ENCODE measurements at places on chromosomes 2 and 18. TPM values are rescaled to one million over a fixed set of nuclear protein-coding genes. Genes with fewer than 3 reads are reported as not detected.

GRCh38 chr2:7785700-7786099 is 868.5 kb downstream of the RNF144A start:
- no peaks in the 10 kb centered on the region for H3K36me3 ChIP-seq
- no peak overlapping the region for H3K27ac ChIP-seq
- H3K27me3 ChIP-seq = no peaks in the 10 kb centered on the region
- H3K4me1 ChIP-seq = no peaks in the 10 kb centered on the region
- H3K4me3 ChIP-seq = no peak overlapping the region
- no peak for DNase-seq

GRCh38 chr2:215693193-215693998 is 257.5 kb upstream of the FN1 start:
- no peak overlapping the region for H3K4me3 ChIP-seq
- no peaks in the 10 kb centered on the region for H3K36me3 ChIP-seq
- H3K27me3 ChIP-seq = no peaks in the 10 kb centered on the region
- H3K27ac ChIP-seq = peak overlapping the region; percentile 94

GRCh38 chr2:152042636-152043615 is 55.9 kb downstream of the CACNB4 start:
- no peak overlapping the region for H3K4me3 ChIP-seq
- no peak for DNase-seq
- H3K27me3 ChIP-seq = peaks cover 17% of the 10 kb centered on the region
- no peak overlapping the region for H3K27ac ChIP-seq

DNA sequence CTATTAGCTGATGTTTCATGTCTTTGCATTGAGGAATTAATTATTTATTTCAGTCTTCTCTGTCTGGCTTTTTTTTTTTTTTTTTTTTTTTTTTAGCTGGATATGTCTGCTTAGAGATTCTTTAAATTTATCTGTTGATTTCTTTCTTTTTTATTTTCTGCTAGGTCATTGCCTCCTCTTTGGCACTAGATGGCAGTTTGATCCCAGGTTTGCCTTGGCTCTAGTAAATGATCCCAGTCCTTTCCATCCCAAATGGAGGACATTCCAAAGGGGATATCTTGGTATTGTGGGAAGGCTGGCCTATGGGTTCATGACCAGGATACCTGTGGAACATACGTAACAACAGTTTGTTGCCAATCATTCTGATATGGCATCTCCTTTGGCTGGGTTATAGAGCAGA is 339.5 kb upstream of the GCFC2 start:
- no peaks in the 10 kb centered on the region for H3K36me3 ChIP-seq
- H3K27ac ChIP-seq = no peak overlapping the region
- no peak for DNase-seq
- no peaks in the 10 kb centered on the region for H3K27me3 ChIP-seq

GRCh38 chr18:54116541-54117257 is 107.8 kb downstream of the MBD2 start:
- no peaks in the 10 kb centered on the region for H3K36me3 ChIP-seq
- DNase-seq = no peak
- H3K27me3 ChIP-seq = no peaks in the 10 kb centered on the region
- no peaks in the 10 kb centered on the region for H3K4me1 ChIP-seq

DNA sequence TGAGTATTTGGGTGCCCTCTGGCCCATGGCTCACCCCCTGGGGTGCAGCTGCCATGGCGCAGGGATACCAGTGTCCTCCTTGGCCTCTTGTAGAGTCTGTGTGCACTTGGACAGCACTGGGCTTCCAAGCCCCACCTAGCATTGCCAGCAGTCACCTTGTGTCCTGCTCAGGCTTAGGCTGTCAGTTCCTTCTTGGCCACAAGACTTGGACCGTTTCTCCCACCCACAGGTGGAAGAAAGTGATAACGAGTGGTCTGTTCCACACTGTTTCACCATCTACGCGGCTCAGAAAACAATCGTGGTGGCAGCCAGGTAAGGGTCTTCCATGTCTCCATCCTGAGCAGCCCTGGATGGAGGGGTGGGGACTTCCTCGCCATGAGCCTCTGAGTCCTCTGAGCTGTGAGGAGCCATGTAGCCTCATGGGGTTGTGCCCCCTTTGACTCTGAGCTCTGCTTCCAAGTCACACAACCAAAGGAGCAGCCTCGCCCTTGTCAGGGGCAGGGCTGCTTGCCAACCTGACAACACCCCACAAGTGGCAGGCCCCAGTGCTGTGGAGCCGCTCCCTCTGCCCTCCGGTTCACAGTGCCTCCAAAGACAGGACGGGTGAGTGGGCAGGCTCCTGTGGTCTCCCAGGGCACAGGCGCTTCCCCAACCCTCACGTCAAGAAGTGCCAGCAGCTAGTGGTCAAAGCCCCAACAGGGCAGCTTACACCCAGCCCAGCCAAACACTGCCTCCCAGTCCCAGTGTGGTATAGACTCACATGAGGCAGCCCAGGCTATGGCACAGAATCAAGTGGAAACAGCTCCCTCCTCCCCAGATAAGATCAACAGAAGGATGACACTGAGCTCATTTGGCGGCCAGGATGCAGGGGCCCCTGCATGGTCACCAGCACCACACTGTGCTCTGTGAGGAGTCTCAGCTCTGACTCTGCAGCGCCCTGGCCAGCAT is 18.4 kb downstream of the STK25 start:
- DNase-seq = no peak
- H3K36me3 ChIP-seq = peaks cover 8% of the 10 kb centered on the region
- H3K4me1 ChIP-seq = no peaks in the 10 kb centered on the region
- H3K27me3 ChIP-seq = no peaks in the 10 kb centered on the region
- H3K4me3 ChIP-seq = no peak overlapping the region
- H3K27ac ChIP-seq = no peak overlapping the region

RGPD6 gene
- 20.3 TPM for total RNA-seq

SP5 gene
- total RNA-seq = not detected

Measured in astrocyte (in vitro differentiated cells and primary cell).